Cortex of kidney (tissue), 1 donor: ENCODE measurements at places on chromosomes 7 and 10.

DNA sequence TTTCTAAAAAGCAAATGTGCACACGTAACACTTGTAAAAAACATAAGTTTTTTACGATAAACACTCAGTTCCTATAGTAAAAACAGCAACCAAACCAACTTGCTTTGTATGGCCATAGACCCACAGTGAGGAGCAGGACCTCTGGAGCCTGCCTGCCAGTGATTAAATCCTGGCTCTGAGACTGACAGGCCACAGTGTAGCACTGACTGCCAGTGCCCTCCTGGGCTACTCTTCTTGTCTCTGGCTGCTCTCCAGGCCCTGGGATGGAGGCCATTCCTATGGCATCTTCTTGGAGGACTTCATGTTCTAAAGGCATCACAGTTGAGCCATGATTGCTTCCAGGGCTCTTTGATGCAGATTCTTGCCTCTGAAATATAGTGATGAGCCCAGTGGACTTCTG lies 22.7 kb upstream of the TMEM254 start:
- DNase-seq, result no peak

- no peak for DNase-seq
Measured at GRCh38 chr10:74598891-74599566, 227.4 kb upstream of the KAT6B start.

- no peak for DNase-seq
Measured at GRCh38 chr7:90645784-90646183, 49.7 kb downstream of the CDK14 start.

DNA sequence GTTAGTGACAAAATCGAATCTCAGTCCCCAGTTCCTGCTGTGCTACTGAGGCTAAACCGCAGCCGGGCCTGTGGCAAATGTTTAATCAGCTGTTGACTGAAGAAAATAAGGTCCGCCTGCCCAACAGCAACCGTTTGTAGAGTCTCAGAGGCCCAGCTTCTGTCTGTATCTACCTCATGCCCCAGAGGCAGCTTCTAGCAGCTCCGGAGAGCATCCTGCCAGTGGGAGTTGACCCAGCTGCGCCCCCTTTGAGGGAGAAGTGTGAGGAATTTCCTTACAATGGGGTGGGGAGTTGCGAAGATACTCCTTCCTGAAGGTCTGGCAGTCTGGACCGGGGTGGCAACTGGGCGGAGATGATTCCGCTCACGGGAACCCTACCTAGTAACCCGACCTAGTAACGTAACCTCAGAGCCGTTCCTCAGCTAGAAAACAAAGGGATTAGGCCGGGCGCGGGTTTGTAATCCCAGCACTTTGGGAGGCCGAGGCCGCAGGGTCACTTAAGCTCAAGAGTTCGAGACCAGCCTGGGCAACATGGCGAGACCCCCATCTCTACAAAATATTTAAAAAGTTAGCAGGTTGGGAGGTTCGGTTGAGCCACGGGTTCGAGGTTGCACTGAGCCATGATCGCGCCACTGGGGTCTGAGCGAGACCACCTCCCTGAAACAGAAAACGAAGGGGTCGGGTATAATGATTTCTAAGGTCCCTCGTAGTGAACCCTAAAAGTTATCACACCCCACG lies 846 bp upstream of the ZNF775 start:
- no peak for DNase-seq

GRCh38 chr10:101273330-101273729 lies 44.1 kb upstream of the LBX1 start:
- no peak for DNase-seq

DNA sequence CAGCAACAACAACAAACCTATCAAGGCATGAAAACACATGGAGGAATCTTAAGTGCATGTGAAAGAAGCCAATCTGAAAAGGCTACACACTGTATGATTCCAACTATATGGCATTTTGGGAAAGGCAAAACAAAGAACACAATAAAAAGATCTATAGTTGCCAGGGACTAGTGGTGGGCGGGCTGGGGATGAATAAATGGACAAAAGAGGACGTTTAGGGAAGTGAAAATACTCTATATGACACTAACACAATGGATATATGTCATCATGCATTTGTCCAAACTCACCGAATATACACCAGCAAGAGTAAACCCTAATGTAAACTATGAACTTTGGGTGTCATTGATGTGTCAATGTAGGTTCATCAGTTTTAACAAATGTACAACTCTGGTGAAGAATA lies 89.1 kb downstream of the SEMA3E start:
- no peak for DNase-seq

GRCh38 chr10:43047288-43047970 lies 29.4 kb upstream of the RET start:
- DNase-seq, result no peak

GRCh38 chr10:15172306-15172840 lies 3.9 kb upstream of the NMT2 start:
- DNase-seq, result no peak

DNA sequence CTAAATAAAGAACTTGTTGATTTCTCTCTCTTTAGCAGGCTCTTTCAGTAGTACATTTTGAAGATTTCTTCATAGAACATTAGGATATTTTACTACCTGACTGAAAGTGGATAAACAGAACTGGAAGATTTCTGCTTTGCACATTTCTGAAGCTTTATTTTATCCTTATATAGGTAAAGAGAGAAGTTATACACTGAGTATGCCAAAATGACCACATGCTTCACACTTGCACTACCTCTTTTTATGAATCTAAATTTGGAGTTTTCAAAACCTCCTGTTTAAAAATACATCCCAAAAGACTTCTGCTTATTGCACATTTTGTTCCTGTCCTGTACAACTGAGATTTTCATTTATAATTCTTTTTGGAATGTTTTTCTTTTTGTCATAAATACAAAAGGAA lies 197.4 kb upstream of the PRPS1L1 start:
- no peak for DNase-seq

GRCh38 chr7:32047075-32047474 lies 23.1 kb downstream of the PDE1C start:
- no peak for DNase-seq

- no peak for DNase-seq
Measured at GRCh38 chr10:63346015-63346441, 119.7 kb downstream of the JMJD1C start.

DNA sequence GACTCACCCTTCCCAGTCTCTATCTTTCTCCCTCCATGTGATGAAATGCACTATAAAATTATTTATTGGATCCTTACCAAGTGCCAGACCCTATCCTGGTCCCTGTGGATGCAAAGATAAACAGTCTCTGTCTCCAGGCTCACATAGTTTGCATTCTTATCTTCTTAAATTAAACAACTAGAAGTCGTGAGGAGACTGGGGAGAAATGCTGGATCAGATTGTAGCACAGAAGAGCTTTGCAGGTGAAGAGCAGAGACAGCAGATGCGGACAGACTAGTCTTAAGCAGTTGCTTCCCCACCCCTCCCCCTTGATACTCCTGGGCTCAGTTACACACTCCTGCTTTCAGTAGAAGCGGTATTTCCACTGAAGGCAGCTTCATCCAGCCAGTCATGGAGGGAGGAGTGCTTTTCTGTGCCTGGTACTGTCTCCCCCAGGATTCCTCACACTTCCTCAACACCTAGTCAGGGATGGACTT lies 20.8 kb upstream of the CDK1 start:
- DNase-seq, result no peak

- no peak for DNase-seq
Measured at GRCh38 chr7:54802841-54803240, 43.8 kb upstream of the SEC61G start.

- DNase-seq, result no peak
Measured at GRCh38 chr10:128316925-128317324, 190.7 kb upstream of the MKI67 start.
